ENCODE measurements at places on chromosomes 3 and 15.

DNA sequence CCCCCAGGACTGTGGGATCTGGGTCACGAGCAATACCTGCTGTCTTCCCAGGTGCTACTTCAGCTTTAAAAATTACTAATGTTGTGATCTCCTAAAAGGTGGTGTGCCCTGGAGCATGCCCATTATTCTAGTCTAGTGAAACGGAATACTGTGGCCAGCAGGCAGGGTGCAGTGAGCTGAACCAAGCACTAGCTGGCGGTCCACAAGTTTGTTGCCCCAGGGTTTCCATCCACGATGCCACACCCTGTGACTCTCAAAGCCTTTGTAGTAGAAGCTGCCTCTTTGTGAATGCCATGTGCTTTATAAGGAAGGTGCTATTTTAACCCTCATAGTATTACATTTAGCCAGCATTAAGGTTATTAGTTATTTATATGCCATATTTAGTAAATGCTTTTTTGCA is 49.1 kb downstream of the PXYLP1 start:
- DNase-seq, result no peak

- no peak for DNase-seq
Observed at GRCh38 chr3:114741066-114741465, 406.0 kb downstream of the ZBTB20 start.

- no peak for DNase-seq
Observed at GRCh38 chr15:70870051-70870450, 16.1 kb upstream of the LARP6 start.

DNA sequence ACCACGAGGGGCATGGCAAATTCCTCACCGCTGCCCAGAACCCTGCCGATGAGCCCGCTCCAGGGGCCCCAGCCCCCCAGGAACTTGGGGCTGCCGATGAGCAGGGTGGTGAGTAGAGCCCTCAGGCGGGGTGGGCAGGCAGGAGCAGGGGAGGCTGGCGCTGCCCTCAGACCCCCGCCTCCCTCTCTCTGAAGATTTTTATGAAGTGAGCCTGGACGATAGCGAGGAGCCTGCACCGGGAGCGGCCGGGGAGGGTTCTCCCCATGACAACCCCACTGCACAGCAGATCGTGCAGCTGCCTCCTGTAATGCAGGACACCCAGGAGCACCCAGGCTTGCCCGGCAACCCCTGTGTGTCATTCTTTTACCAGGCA is 56.7 kb upstream of the UBE2Q2 start:
- no peak for DNase-seq

DNA sequence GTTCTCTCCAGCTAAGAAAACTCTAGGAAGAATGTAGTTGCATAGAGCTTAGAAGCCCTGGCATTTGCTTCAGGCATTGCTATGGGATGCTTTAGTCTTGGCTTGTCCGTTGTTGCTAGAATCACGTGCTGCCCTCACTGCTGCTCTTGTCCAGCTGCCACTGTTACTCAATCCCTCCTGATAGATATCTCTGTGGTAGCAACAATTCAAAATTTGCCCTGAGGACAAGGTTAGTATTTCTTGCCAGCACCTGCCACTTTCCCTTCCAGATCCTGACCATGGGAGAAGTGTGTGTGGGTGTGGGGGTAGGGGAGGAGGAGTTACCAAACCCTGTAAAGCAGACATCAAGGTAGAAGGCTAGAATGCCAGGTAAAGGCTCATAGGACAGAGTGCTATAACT is 113.8 kb downstream of the PPM1L start:
- DNase-seq, result no peak

DNA sequence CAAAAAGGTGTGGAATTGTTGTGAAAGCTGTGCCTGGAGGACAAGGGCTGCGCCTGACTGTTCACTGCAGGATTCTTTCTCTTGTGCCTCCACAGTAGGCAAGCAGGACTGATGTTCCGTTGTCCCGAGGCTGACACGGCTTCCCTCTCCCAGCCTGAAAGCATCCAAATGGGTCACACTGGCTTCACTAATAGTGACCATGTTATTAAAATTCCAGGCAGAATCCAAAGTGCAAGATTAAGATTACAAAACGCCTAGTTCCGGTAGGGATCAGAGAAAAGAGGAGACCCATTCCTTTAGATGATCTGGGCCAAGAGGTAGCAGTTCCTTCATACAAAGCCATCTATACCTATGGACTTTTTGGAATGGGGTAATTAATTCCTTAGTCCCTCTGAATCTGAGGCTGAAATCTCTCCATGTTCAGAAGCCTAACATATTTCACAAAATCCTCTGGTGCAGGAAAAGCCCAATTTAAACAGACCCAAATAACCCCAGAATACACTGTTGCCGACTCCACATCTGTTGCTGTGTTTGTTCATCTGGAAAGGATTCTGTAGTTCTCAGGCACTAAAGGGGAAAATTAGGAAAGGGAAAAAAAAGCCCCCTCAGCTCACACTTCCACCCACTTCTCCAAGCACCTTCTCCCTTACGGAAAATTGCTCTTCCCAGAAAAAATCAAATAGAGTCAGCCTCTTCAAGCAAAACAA is 145.9 kb downstream of the RORA start:
- DNase-seq, result no peak

- peak; percentile 96 for DNase-seq
Observed at GRCh38 chr3:46065294-46065705, 38.0 kb upstream of the XCR1 start.

GRCh38 chr3:33659856-33660434 is 58.1 kb downstream of the CLASP2 start:
- no peak for DNase-seq

DNA sequence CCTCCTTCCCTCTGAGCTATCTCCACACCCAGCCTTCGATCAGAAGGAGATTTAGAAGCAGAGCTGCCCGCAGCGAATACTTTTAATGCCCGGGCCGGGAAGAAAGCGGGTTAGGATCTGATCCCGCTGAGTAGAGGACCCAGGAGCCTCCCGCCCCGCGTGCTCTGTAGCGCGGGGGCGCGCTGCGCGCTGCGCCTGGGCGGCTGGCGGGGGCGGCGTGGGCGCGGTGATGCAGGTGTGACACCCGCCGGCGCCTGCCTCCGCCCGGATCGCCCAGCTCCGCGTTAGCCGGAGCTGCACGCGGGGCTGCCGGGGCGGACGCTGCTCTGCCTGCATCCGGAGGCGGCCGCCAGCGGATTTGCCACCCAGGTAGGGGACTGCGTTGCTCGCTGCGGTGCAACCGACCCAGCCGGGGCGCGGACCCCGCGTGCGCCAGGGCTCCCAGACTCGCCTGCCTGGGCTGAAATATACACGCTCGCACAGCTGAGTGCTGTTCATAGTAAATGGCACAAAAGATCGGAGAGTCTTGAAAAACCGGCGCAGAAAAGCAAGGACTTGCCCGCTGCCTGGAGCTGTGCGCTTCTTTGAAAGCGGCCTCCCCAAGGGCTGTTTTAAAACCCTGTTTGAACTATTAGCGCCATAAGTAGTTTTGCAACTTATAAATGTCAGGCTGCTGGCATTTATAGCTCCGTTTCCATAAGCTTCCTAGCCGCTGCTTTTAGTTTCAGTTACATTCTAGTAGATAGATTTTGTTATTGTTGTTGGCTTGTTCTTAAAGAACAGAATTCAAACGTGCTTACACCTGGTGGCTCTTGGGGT is at the start of gene SV2B:
SV2B (plus strand) TSS at position 263 of the 819 bp plus-strand sequence. CDS start 126,007 bp downstream, outside the sequence.
- peak; percentile 14 for DNase-seq

GRCh38 chr3:17233398-17233800 is 348.6 kb downstream of the PLCL2 start:
- DNase-seq, result peak; percentile 83

DNA sequence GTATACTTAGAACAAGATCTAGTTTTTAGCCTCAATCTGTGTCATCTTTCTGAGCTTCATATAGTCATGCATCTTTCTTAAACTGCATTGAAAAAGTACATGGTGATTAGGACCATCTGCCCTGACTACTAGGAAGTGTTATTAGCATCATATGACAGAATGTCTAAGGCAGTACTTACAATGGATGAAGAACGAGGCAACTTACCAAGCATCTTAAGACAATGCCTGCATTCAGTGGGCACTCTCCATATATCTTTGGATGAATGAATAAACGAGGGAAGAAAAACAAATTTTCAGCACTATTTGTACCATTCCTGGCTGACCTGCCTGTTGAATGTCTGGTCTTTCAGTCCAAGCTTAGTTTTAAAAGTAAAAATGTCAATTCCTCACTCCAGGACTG is 185.4 kb upstream of the EPHA3 start:
- no peak for DNase-seq

DNA sequence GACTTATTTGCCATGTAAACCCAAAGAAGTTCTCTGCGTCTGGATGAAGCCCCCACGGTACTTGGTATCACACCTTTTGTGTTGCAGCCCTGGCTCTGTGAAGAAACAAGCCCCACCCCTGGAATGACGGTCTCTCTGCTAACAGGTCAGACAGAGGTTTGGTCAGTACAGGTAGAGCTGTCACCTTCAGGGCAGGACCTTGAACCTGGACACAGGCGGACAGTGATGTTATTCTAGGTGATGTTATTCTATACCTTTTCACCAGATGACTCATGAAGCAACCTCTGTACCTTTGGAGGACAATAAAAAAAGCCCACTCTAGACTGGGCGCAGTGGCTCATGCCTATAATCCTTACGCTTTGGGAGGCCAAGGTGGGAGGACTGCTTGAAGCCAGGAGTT is 11.0 kb upstream of the GMPPB start:
- no peak for DNase-seq

GRCh38 chr3:181935915-181936314 is 224.2 kb downstream of the SOX2 start:
- no peak for DNase-seq

- DNase-seq, result no peak
Observed at GRCh38 chr3:170163956-170164645, 17.4 kb downstream of the PHC3 start.

- no peak for DNase-seq
Observed at GRCh38 chr3:31456373-31456772, 76.4 kb upstream of the STT3B start.

- DNase-seq, result no peak
Observed at GRCh38 chr3:11161666-11162065, 7.4 kb downstream of the HRH1 start.

DNA sequence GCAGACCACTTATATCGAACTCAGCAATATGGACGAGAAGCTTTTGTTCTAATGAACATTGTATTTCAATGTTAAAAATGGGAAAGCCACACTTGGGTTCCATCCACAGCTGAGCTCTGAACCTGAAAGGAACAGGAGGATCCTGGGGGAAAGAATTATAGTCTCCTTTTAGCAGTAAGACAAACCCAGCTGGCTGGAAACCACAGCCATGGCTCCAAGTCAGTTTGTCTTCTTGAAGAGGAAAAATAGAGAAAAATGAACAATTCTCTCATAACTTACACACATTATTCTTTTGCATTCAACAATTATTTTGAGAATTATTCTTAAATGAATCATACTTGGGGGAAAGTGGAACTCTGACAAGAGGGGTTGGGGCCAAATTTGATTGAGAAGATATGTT is 149.2 kb upstream of the VEPH1 start:
- no peak for DNase-seq

- no peak for DNase-seq
Observed at GRCh38 chr3:101255441-101255840, 64.9 kb downstream of the IMPG2 start.

DNA sequence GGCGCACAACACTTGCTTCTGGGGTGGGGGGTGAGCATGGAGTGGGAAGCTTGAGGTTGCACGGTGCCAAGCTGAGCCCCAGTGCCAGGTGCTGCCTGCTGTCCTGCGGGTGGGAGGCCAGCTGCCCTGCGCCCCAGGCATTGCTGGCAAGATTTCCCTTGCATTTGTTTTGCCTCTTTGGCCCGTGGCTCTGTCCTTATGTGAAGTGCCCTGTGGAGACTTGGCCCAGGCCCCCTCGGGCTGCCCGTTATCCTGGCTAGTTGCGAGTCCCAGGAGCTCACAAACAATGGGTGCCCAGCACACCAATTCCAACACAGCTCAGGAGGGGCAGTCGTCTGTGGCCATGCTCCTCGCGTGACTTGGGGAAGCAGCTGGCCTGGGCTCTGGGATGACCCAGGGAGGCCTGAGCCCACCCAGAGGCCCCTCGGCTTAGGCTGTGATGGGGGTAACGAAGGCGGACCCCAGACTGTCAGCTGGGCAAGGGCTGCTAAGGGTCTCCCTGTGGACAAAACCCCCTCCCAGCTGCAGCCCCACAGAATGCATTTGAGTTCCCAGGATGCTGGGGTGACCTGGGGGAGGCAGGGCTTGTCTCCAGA is 5.9 kb downstream of the C3orf22 start:
- no peak for DNase-seq

DNA sequence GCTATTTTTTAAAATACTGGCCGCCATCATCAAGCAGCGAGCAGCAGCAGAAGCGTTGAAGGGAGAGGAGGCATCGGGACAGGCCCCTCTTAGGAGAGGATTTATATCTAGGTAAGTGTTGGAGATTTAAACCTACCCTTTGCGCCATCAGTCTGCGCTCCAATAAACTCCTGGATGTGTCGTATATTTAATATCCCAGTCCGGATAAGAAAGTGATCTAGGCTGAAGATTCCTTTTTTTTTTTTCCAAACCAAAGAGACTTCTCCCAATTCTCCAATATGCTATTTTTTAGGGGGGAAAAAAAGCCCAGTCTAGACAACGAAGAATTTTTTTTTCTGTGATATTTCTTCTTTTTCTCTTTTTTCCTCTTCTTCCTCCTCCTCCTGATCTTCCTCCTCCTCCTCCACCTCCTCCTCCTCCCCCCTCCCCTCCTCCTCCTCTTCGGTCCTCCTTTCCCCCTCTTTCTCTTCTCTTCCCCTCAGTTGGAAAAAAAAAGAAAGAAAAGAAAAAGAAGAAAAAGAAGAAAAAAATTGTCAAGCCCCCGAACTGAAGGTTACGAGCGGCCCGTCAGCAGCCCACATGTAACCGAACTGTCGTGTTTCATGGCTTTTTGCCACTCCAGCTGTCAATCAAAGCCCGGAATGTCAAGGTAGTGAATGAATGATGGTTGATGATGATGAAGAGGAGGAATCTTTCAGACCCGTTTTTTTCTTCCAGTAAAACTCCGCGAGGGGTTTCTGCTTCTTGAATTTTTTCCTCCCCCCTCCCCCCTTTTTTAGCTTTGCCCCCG is 835 bp downstream of the MEIS2 start:
- no peak for DNase-seq

DNA sequence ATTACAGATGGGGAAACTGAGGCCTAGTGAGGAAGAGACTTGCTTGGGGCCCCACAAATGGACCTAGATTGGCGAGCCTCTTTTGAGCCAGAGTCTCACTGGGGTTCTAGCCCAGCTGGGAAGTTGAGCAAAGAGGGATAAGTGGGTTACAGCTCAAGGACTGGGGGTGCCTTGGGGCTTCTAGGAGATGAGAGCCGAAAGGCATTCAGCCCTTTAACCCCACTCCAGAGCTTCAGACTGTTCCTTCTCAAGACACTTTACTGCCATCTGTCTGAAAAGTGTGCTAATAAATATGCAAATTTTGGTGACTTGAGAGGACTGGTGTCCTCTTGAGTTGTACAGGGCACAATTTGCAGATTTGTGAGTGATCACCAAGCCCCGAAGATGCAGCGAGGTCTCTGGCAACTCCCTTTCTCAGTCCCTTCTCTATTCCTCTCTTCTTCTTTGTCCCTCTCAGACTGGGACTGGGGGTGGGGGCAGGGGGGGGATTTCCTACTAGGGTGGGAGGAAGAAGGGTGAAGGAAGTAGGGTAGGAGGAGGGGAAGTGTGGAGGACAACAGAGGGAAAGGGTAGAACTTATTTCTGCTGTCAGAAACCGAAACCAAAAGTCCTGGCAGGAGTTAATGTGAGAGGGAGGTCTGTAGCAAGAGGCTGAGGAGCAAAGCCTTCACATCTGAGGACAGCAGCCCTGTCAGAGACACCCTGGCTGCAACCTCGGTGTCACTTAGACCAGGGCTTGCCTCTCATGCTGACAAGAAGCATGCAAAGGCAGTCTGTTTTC is 16.2 kb upstream of the ANKDD1A start:
- peak; percentile 71 for DNase-seq

- DNase-seq, result no peak
Observed at GRCh38 chr3:66998904-66999235, 763 bp downstream of the KBTBD8 start.

GRCh38 chr3:43526956-43527355 is 94.9 kb downstream of the ANO10 start:
- DNase-seq, result no peak

Data from CD4-positive, alpha-beta T cell treated with Interleukin-4 for 4 hours (primary cell).